ENCODE measurements at places on chromosomes 1 and 21.

- no peak for DNase-seq
These were observed 53.1 kb upstream of the USH2A start for GRCh38 chr1:216476341-216476740.

GRCh38 chr1:2046174-2046917 lies 3.9 kb upstream of the PRKCZ start:
- peak; percentile 28 for DNase-seq

DNA sequence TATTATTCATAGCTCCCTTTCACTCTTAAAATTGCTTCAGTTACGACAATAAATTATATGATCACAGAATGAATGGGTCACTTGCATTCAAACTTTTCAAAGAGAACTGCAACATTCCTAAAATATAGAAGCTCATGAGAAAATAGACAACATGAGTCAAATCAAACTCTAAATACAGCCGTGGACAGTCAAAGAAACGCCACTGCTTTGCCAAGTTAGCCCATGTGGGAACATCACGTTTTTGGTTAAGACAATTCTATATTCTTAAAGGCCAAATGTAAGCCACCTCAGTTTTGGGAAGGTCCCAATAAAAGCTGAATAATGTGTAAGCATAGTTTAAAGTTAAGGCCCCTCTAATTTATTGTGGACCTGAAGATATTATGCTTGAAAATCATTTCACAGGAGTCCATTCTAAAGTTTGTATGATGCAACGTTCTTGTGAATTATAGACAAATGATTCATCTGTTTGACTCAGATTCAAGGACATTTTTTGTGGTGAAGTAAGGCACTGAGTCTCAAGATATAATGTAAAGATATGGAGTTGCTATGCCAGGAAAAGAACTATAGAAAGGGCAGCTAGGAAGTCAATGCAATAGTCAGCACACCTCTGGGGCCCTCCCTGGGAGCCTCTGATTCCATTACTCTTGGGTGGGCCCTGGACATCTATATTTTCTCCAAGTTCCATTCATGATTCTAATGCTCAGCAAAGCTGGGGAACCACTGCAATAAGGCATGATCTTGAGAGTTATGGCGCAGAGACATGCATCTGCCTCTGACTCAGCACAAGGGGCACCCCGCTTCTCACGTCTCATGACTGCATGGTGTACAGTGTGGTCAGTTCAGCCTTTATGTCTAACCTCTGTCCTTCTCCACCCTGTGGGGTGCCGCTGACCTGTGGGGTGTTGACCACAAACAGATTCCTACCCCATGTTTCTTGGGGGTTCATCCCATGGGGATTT lies 33.9 kb downstream of the ETS2 start:
- no peak for DNase-seq

GRCh38 chr1:3249631-3250501 lies 180.9 kb downstream of the PRDM16 start:
- DNase-seq = no peak

GRCh38 chr1:44717156-44717555 lies 13.8 kb downstream of the RNU5D-1 start:
- no peak for DNase-seq

DNA sequence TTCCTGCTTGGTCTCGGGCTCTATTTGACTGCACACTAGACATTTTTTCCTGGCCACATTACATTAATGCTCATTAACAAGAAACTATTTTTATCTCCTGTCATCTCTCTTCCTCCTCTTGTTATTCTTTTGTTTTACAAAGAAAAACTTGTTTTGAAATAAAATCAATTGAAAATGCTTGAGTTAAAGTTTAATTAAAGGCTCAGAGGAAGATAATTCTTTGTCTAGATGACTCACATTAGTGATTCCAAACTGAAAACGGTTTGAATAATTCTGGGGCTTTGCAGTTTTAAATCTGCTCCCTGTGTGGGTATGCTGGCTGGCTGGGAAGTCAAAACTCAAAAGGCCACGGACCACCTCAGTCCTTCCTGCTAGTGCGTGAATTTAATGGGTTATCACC lies 29.6 kb downstream of the RGS5 start:
- DNase-seq = no peak

GRCh38 chr1:117013309-117013858 lies 11.8 kb downstream of the CD101 start:
- no peak for DNase-seq

GRCh38 chr1:209364716-209365115 lies 218.8 kb upstream of the CAMK1G start:
- no peak for DNase-seq

- DNase-seq = no peak
These were observed 7.7 kb upstream of the PTGFRN start for GRCh38 chr1:116902027-116902426.

DNA sequence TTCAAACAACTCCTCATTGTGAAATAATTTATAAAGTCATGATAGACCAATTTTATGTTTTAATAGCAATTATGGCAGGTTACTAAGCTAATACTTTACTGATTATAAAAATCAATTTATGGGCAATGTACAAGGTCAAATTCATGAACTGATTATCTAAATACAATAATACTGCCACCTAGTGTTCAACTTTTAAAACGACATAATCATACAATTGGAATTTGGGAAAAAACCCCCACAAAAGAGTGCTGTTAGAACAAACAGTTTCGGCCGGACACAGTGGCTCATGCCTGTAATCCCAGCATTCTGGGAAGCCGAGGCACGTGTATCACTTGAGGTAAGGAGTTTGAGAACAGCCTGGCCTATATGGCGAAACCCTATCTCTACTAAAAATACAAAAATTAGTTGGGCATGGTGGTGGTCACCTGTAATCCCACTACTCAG lies 14.0 kb downstream of the GTF2B start:
- no peak for DNase-seq

GRCh38 chr1:21337928-21338572 lies 47.8 kb upstream of the ECE1 start:
- no peak for DNase-seq

GRCh38 chr1:25549273-25550154 lies 6.1 kb downstream of the LDLRAP1 start:
- DNase-seq = peak; percentile 68

DNA sequence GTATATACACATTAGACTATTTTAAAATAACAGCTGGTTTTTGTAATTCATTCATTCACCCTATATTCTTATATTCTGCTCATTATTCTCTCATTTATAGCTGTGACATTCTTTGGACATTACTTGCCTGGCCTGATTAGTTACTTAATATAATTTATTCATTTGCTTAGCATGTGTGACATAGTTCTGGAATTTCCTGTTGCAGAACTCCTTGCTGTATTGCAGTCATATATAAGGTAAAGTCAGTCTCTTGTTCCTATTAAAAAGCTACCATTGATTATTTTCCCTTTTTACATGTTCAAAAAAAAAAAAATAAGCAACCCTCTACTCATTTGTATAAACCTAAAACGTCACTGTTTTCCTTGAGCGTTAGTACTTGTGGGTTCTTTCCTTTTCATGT lies 23.9 kb downstream of the GNAT2 start:
- no peak for DNase-seq

GRCh38 chr1:31238986-31239613 lies 587 bp downstream of the NKAIN1 start:
- no peak for DNase-seq

DNA sequence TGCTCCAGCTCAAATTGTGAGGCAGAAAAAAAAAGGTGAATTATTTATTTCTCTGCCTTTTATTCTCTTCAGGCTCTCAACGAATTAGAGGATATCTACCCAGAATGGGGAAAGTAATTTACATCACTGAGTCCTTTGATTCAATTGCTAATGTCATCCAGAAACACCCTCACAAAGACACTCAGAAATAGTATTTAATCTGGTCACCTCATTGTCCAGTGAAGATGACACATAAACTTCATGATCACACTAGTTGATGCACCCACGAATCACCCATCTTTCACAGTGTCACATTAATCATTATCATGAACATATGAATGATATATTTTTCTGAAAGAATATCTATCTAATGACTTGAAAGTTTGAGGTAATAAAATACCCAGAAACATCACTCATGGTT lies 868.5 kb downstream of the BRINP3 start:
- no peak for DNase-seq

DNA sequence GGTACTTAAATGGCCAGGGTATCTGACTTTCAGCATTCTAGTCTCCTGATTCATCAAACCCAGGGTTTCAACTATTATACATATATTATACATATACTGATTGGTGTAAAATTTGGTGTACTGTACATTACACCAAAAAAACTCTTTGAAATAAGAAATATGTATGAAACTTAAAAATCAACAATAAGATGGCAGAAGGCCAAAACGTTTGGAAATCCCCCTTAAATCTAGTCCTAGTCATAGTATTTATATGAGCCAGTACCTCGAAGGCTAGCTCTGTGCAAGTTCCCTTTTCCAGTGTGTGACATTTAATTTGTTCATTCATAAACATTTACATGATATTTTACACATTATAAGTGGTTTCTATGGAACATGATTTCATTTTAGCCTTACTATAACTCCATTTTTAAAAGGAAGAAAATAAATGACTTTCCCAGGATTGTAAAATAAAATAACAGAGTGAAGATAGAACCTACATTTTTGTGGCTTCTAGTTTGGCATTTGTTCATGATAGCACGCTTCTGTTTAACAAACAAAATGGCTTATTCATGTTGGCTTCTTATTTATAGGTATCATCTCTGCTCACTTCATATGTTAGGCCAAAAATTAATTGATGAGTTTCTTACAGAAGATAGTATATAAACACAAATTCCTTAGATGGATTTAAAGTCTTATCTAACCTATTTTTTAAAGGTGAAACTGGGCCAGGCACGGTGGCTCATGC lies 18.8 kb upstream of the ZNF281 start:
- no peak for DNase-seq

- DNase-seq = no peak
These were observed 326.6 kb downstream of the CAMTA1 start for GRCh38 chr1:7111853-7112252.

Data from activated T-helper 2 cell treated with anti-CD3 and anti-CD28 coated beads, Interferon-gamma antibody, Interleukin-2, Interleukin-4, amounts not matched to agents 10 μg/mL and 5 μg/mL and 100 μg/mL, durations not matched to agents 14 hours and 24 hours and 36 hours (primary cell).